CD4-positive, alpha-beta T cell treated with Interleukin-21 for 1 hour (primary cell): ENCODE measurements at places on chromosomes 16 and 17.

DNA sequence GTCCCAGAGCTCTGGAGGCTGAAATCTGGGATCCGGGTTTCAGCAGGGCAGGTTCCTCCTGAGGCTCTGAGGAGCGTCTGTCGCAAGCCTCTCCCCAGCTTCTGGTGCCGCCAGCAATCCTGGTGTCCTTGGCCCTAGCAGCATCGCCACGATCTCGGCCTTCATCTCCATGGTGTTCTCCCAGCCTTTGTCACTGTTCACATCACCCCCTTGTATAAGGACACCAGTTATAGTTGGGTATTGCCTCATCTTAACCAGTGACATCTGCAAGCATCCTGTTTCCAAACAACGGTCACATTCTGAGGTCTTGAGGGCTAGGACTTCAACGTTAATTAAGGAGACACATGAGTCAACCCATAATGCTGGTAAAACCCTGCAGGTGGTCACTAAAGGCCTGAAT lies 2.8 kb upstream of the PPP1R27 start:
- no peak for DNase-seq

- no peak for DNase-seq
These were observed 57.2 kb upstream of the SEC14L1 start for GRCh38 chr17:77083531-77083930.

DNA sequence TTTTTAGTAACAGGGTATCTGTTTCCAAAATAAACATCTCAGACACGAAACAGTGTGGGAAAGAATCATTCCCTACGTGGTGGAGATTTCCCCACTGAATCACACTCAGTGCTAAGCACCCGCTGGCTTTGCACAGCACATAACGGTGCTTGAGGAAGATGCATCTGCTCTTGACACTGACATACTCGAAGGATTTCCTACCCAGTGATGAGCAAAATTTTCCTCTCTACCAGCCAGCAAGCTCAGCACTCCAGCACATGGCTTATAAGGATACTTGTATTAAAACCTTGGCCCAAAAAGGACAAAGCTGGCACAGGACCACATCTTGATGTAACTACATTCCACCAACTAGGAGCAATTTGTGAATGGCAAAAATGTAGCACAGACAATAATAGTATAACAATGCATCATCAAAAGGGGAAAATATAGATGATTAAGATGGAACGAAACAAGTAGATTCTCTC lies 59.0 kb downstream of the ANKFY1 start:
- no peak for DNase-seq

DNA sequence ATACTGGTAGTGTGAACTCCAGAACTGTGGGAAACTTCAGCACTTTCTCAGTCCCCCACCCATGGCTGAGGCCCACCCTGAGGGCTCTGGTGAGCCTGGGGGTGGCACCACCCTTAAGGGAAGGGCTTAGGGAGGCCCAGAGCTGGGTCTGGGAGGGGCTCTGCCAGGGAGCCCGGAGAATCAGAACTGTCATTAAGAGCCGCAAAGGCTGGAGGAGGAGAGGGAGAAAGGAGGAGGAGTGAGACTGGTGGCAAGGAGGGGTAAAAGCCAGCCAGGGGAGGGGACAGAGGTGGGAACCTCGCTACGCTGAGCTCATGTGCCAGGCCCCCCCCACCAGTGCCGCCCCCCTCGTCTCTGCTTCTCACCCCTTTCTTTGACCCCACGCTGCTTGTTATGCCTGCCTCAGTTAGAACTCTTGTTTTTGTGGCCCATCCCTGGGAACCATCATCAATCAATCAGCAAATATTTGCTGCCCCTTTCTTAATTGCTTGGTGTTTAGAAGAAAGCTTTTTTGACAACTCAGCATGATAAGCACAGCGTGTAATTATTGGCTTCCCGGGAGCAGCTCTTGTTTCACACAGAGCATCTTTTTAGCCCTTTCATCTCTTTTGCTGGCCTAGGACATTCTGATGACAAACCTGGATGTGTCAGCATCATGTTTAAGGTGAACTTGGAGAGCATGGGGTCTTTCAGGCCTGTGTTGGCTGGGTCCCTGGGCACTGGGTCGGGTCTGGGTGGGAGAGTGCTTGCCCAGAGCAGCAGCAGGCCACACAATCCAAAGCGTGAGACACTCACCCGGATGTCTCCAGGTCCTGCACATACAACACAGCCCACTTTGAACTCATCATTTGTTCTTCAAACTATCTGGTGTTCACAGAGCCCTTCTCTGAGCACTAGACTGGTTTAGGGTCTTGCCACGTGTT lies 77.7 kb downstream of the NETO2 start:
- DNase-seq, result no peak

GRCh38 chr17:42009170-42009569 lies 8.1 kb downstream of the DNAJC7 start:
- no peak for DNase-seq

DNA sequence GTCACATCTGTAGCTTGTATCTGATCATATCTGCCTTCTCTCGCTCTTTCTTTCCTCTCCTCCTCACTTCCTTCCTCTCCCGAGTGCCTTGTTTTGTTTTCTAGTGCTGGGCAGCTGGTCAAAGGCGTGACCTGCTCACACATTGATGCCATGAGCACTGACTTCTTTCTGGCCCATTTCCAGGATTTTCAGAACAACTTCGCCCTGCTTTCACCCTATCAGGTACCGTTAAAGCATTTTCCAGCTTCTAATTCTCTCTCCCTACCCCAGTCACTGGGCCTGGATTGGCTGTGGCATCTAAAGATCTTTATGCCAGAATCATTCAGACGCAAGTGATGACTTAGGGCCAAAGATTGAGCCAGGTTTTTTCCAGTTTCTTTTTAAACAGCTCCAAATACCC lies 55.5 kb downstream of the OTOA start:
- no peak for DNase-seq

- DNase-seq, result no peak
These were observed 10.1 kb downstream of the METRNL start for GRCh38 chr17:83089328-83090132.

- DNase-seq, result no peak
These were observed 11.7 kb upstream of the TMED6 start for GRCh38 chr16:69363281-69363717.

DNA sequence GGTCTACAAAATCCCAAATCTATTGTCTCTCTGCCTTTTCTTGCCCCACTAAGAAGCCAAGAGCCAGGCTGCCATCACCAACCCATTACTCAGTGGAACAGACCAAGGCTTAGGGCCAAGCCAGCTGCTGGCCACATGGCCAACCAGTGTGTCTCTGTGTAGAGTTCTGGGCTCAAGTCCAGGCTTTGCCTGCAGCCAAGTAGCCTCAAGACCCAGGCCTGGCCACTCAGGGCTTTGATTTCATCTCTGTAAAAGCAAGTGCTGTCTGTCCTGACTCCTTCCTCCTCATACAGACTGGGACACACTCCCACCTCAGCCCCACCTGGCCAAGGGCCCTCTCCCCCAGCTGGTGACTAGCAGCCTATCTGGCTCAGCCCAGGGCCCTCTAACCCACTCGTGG lies 14.6 kb downstream of the SREBF1 start:
- no peak for DNase-seq

DNA sequence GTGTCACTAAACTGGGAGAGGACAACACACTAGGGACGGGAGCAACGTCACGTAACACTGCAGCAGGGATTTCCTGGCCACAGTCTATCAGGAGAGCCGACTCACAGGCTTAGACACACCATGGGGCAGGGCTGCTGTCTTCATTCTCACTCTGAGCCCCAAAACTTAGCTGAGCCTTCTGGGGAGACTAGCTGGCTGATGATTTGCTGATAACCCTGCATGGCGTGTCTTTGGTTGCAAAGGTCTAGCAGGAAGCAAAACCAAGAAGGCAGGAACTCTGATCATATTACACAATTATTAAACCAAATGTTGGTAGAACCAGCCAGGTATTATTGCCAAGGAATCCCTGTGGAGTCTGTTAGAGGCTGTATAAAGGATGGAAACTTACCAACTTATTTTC lies 345.0 kb downstream of the SLC39A11 start:
- no peak for DNase-seq

GRCh38 chr16:52921104-52921503 lies 131.6 kb downstream of the CHD9NB start:
- no peak for DNase-seq

DNA sequence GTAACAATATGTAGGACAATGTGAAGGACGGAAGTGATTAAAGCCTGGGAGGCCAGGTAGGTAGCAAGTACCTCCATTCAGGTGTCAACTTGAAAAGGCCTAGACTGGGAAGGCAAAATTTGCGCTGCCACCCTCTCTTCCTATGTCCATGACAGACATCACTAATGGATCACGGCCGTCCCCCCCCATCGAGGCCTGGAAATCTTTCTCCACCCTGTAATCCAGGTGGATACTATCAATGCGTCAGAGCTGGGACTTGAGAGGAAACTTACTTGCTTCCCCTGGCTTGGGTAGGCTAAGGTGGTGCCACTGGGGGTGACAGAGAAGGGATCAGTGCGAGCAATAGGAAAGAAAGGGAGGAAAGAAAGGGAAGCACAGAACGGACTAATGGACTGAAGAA lies 156.1 kb downstream of the SALL1 start:
- DNase-seq, result no peak

DNA sequence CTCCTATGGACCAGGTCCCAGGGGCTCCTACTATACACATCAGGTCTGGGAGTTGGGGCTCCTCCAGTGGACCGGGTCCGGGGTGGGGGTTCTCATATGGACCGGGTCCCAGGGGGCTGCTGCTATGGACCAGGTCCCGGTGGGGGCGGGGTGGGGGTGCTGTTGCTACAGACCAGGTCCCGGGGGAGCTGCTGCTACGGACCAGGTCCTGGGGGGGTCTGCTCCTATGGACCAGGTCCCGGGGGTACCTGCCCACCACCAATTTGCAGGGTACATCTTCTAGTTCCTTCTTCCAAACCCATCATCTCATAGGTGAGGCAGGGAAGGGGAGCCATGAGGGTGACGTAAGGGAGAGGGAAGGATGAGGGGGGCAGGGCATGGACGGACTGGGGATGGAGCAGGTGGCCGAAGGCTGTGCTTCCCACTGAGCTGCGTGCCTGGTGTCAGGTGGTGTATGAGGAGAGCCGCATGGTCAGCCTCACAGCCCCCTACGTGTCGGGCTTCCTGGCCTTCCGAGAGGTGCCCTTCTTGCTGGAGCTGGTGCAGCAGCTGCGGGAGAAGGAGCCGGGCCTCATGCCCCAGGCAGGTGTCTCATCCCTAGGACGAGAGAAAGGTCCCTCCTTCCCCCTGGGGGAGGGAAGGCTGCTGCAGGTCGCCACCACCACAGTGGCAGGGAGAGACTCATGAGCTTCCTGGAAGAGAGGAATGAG lies 6.6 kb downstream of the ENDOV start:
- DNase-seq, result no peak

DNA sequence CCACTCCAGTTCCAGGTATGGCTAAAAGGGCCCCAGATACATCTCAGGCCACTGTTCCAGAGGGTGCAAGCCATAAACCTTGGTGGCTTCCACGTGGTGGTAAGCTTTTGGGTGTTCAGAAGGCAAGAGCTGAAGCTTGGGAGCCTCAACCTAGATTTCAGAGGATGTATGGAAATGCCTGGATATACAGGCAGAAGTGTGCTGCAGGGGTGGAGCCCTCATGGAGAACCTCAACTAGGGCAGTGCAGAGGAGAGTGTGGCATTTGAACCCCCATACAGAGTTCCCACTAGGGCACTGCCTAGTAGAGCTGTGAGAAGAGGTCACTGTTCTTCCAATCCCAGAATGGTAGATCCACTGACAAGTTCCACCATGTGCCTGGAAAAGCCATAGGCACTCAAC lies 267.3 kb downstream of the SLC39A11 start:
- no peak for DNase-seq

DNA sequence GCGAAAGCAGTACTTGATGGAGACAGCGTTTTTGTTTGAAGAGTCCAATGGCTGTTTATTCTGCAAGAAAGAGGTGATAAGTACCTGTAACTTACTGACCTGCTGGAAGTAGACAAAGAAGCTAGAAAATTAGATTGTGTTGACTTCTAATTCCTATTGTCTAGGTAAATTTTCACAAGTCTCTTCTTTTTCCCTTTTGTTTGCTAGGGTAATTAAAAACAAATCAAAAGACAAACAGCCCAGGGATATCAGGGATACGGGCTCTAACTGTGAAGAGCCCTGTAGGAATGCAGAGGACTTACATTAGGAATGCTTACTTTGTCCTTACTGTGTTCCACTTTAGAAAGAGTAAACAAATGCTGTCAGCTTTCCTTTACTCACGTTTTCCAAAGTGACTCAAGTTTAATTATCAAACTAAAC lies 7.0 kb downstream of the PSME3IP1 start:
- DNase-seq, result no peak
